Colonic mucosa (tissue), 4 donors: ENCODE measurements at places on chromosomes 2 and 18.

GRCh38 chr2:147008481-147008880 lies 836.3 kb upstream of the ACVR2A start:
- no peak for DNase-seq

GRCh38 chr2:28082131-28082530 lies 191.6 kb downstream of the BABAM2 start:
- no peak for DNase-seq

DNA sequence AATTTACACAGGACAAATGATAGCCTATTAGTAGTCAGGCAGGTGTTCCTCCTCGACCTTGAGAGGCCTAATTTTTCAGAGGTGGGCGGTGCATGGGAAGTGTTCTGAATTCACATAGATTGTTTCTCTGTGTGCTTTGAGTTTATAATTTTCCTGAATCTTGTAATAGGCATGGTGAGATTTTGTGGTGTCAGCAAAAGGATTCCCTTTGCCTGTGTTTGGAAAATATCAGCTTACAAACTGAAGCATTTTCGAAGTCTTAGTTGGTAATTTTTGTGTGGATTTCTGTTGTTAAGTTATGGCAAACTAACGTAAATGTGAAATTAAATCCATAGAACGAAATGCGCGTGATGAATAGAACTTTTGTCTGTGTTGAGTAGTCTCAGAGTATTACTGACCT lies 194.0 kb upstream of the RBMS1 start:
- DNase-seq = no peak

DNA sequence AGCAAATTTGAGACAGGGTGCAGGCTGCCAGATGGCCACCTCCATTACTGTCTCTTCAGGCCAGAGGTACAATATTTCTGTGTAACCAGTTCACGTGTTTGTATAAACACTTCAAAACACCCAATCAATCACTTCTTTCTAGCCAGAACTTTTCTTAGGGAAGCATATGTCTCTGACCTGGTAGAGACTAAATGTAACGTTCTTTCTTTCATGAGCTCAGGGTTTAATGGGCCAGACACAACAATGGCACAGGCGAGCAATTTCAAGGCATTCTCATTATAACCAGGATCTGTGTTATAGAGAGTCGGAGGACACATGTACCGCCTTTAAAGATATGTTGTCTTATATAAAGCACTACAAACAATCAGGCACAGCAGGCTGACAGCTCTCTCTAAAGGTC lies 1846.4 kb upstream of the PIK3C3 start:
- no peak for DNase-seq

DNA sequence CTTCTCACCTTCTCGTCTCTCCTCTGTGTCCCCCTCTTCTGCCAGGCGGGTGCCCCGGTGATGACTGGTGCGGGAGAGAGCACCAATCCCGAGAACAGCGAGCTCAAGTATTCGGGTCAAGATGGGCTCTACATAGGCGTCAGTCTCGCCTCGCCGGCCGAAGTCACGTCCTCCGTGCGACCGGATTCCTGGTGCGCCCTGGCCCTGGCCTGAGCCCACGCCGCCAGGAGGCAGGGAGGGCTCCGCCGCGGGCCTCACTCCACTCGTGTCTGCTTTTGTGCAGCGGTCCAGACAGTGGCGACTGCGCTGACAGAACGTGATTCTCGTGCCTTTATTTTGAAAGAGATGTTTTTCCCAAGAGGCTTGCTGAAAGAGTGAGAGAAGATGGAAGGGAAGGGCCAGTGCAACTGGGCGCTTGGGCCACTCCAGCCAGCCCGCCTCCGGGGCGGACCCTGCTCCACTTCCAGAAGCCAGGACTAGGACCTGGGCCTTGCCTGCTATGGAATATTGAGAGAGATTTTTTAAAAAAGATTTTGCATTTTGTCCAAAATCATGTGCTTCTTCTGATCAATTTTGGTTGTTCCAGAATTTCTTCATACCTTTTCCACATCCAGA lies 31.3 kb downstream of the GATA6 start:
- no peak for DNase-seq

DNA sequence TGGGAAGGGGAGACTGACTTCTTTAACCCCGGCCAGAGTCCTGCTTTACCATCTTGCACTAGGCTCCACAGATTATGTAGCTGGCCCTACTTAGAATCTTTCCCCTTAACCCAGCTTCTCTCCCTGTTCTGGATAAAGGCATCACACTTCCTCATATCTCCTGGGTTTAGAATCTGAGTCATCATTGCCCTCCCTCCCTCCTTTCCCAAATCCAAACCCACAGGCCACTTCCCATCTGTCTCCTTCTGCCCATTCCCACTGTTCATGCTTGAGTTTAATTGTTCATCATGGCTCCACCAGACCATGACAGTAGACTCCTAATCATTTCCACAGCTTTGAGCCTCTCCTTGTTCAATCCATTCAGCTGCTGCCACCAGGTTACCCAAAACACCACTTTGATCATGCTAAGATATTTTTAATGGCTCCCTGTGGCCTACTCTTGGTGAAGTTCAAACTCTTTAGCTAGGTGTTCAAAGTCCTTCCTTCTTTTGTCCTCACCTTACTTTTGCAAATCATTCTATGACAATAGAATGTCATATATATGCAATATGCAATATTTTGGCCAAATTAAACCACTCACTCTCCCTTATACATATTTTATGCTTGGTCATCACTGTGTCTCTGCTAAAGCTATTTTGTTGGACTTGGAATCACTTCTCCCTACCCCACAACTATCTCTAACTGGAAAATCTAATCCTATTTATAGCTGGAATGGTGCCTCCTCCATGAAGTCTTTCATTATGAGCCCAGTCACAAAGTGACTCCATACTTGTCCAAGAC lies 5.5 kb downstream of the PDE11A start:
- no peak for DNase-seq

GRCh38 chr2:24334245-24334633 lies 26.1 kb downstream of the ITSN2 start:
- DNase-seq = no peak

- no peak for DNase-seq
Measured at GRCh38 chr18:73646196-73646595, 501.4 kb downstream of the FBXO15 start.

- no peak for DNase-seq
Measured at GRCh38 chr2:160868891-160869290, 291.3 kb upstream of the TANK start.

DNA sequence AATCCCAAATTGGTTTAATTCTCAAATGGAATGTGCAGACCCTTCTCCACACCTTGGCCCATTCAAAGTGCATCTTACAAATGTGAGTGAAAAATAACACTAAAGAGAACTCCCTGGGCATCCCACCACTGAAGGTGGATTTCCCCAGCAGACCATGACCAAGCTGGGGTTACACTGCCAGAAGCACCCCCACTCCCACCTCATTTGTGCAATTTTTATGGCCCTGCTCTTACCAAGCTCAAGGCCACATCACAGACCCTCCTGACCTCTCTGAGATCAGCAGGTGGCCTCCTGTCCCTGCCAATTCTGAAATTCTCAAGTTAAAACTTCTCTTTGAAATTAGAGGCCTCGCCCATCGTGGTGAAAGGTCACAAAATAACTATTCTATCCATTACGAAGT lies 21.6 kb downstream of the SIGLEC15 start:
- DNase-seq = no peak

GRCh38 chr2:27747827-27748352 lies 23.6 kb upstream of the MRPL33 start:
- DNase-seq = no peak

DNA sequence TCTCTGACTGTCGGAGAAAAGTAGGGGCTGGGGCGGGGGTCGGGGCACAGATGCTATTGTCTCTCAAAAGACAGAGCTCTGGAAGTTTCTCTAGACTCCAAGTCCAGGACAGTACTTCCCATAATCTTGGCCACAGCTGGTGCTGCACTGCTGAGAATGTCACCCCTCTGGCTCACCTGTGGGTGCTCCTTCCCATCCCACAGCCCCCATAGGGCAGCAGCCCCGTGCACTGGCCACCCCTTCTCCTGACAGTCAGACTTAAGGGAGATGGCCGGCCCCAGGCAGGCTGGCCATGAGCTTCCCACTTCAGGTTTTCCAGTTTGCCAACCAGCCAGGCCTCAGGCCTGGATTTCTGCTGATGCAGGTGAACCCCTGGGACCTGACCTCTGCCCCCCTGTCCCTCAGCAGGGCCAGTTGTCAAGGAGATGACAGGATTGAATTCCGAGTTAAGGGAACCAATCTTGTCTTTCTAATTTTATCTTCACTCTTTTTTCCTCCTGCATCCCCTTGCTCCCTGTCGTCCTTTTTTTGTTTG lies 30.2 kb upstream of the BOD1L2 start:
- no peak for DNase-seq
